ENCODE measurements at places on chromosomes 4 and X.

- no peak for DNase-seq
Measured at GRCh38 chrX:155071694-155072280, 479 bp downstream of the BRCC3 start.

- peak; percentile 46 for DNase-seq
Measured at GRCh38 chr4:70505151-70505748, 13.1 kb upstream of the AMTN start.

GRCh38 chr4:48065587-48066052 lies 49.0 kb downstream of the NIPAL1 start:
- DNase-seq = no peak

DNA sequence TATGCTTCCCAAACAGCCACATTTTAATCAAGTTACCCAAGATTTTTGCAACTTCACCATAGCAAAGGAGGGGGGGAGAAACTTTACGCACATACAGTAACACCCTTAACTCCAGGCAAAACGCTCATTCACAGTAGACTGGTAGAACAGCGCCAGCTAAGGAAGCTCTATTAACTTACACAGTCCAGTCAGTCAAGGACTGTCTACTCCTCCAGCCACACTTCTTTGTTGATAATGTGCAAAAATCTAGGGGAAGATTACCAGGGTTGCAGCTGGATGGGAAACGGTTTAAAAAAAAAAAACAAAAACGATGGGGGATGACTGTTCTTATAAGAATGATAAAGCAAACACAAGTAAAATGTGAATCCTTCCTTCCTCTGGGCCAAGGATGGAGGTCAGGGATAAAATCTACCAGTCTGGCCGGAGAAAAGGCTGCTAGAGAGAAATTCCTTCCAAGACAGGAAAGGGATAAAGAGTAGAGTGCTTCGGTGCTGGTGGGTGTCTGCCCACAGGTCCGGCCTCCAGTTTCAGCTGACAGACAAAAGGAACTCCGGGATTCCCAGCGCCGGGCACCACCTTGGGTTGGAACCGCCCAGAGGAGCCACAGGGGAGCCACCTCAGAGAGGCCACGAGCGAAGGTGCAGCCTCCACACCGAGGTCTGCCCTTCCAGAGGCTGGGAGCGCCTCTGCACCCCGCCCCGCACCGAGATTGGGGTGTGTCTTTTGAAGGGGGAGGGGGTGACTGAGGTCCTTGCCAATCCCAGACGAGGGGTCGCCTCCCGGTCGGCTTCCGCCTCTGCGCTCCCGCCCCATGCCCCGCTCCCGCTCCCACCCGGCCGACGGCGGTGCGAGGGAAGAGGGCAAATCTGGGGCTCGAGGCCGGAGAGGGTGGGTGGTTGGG lies 811 bp downstream of the ANKRD50 start:
- DNase-seq = peak; percentile 87

GRCh38 chr4:144862210-144862609 lies 216.3 kb downstream of the HHIP start:
- no peak for DNase-seq

DNA sequence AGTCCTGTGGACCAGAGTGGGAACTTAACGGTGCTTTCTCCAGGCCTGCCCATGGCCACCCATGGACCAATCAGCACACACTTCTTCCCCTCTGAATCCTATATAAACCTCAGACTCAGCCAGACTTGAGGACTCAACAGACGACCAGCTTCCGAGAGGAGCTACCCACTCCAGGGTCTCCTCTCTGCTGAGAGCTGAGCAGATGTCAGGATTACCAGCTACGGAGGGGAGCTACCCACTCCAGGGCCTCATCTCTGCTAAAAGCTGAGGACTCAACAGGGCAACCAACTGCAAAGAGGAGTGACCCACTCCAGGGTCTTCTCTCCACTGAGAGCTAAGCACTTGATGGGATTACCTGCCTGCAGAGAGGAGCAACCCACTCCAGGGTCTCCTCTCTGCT lies 80.0 kb upstream of the DDX60 start:
- DNase-seq = no peak

GRCh38 chrX:96568071-96568470 lies 116.6 kb upstream of the DIAPH2 start:
- DNase-seq = no peak

DNA sequence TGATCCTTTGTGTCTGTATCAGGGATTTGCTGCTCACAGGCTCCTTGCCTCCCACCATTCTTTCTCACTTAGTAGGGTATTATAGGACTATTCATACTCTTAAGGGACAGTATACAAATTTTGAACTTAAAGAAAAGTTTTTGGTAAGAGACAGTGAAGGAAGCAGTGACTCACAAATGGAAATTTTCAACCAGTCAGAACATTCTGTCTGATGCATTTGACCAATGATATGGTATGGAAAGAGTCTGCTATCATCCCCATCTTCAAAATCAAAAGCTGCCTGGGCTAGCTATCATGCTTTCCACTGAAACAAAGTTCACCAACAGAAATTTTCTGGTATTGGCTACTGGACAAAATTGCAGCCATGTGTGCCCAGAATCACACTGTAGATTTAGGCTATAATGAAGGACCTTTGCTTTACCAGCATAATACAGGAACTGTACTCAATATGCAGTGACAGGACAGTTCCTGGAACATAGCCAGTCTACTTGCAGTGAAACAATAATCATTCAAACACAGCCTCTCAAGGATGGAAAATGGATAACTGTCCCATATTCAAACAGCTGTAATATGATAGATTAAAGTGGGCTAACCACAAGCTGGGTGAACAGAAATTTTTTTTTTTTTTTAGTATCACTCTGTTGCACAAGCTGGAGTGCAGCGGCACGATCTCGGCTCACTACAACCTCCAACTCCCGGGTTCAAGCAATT lies 109.0 kb upstream of the ACSL4 start:
- no peak for DNase-seq

DNA sequence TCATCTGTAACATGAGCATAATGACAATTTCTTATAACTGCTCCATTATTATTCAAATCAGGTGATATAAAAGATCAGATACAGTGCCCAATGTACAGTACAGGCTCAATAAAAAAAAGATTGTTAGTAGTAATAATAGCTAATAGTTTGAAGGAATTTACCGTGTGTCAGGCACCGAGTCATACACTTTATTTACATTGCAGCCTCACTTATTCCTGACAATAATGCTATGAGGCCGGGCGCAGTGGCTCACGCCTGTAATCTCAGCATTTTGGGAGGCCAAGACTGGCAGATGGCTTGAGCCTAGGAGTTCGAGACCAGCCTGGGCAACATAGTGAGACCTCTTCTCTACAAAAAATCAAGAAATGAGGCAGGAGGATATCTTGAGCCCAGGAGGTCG lies 10.1 kb upstream of the MAP7D3 start:
- no peak for DNase-seq

GRCh38 chr4:156516698-156517097 lies 454.9 kb downstream of the PDGFC start:
- DNase-seq = no peak

DNA sequence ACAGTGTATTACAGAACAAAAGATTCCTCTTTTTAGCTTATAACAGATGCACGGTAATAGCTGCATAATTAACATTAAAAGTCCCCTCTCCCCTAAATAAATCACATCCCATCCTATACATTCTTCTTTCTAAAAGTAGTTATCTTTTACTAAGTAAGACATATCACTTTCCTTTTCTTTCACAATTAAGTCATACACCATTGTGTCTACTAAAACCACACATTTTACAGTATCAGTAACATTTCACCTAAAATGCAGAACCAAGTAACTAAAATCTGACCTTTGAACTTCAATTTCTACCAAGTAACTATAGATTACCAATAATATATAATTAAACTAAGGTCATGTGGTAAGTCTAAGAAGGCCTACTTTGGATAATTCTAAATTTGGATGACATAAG lies 14.2 kb downstream of the DHX15 start:
- DNase-seq = no peak

DNA sequence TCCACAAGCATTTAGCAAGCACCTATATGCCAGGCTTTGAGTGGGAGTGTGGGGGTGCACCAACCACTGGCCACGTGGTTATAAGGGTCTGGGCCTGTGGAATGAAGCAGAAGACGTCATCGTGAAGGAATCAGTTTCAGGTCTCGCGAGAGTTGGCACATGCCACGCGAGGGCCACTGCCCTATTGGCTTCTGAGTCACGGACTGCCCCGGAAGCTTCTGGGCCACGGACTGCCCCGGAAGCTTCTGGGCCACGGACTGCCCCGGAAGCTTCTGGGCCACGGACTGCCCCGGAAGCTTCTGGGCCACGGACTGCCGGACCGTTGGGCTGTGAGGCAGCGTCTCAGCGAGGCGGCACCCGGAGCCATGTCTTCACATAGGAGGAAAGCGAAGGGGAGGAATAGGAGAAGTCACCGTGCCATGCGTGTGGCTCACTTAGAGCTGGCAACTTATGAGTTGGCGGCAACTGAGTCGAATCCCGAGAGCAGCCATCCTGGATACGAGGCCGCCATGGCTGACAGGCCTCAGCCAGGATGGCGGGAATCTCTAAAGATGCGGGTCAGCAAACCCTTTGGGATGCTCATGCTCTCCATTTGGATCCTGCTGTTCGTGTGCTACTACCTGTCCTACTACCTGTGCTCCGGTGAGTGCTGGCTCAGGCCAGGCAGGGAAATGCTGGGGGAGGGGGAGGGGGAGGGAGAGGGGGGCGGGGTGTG lies at the start of gene FMR1NB:
TSS of gene FMR1NB (plus strand) at position 300 of the 715 bp plus-strand sequence. CDS start at position 366, 66 bp downstream.
- no peak for DNase-seq

GRCh38 chr4:56655627-56656345 lies 25.3 kb downstream of the HOPX start:
- DNase-seq = peak; percentile 34

GRCh38 chrX:16440446-16440845 lies 209.5 kb upstream of the S100G start:
- no peak for DNase-seq
